Renal cortical epithelial cell (primary cell): ENCODE measurements at places on chromosomes 3 and 15.

DNA sequence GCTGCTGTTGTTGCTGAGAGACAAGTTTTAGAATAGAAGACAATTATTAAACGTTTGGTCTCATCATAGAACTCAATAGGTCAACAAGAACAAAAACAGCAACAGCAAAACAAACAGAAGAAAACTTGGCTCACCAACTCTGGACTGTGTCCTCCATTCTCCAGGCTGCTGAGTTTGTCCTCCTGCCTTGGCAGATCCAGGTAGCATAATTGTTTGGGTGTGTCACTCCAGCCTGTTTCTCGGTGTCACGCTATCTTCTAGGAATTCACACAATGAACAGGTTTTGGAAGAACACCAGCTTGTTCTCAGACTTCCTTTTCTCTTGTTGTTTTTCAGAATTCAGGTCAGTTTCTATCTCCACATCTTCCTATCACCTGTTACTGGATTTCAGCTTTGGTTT is 34.7 kb downstream of the ARRDC4 start:
- DNase-seq, result no peak

GRCh38 chr15:66043264-66043663 is 174.0 kb downstream of the RAB11A start:
- no peak for DNase-seq

DNA sequence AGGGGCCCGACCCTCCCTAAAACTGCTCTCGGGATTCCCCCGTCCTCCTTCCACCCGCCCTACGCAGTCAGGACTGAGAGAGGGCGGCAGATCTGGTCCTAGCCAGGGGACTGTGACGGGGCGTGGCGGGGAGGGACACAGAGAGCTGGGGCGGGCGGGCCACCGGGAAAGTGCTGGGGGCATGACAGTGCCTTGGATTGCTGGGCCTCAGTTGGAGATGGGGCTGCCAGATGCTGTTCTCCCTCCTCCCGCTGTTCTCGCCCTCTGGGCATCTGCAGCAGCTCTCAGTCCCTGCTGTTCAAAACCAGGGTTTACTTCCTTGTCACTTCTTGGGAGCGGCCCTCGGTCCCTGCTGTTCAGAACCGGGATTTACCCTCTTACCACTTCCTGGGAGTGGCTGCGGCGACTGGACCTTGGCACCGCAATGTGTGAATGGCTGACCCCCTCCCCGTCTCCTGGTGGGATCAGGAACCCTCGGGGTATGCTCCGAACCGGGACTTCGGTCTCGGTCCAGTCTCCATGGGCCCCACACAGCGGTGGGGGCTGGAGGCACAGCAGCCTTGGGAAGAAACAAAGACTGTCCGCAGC is 1.8 kb upstream of the RPP25 start:
- peak; percentile 37 for DNase-seq

- no peak for DNase-seq
These were observed 36.4 kb upstream of the COPB2 start for GRCh38 chr3:139425745-139426400.

GRCh38 chr3:37887824-37888223 is 26.1 kb downstream of the CTDSPL start:
- no peak for DNase-seq
